IgD-negative memory B cell (primary cell): ENCODE measurements at places on chromosomes 2 and 18. TPM values are rescaled to one million over a fixed set of nuclear protein-coding genes. Genes with fewer than 3 reads are reported as not detected.

Gene VAMP8
- 240 TPM for polyA plus RNA-seq

Gene REG1B
- polyA plus RNA-seq: not detected

Gene TUBB8B
- polyA plus RNA-seq: 0.38 TPM

Gene MYO5B
- polyA plus RNA-seq: 1.2 TPM

Gene ZEB2
- 51.5 TPM for polyA plus RNA-seq

Gene NOSTRIN
- polyA plus RNA-seq: not detected

Gene REG3G
- not detected for polyA plus RNA-seq

Gene UGT1A3
- not detected for polyA plus RNA-seq

Gene CSRNP3
- not detected for polyA plus RNA-seq

Gene TGIF1
- 38.7 TPM for polyA plus RNA-seq

Gene CXCR2
- polyA plus RNA-seq: 0.40 TPM

Gene IL1F10
- not detected for polyA plus RNA-seq

Gene ANKRD30B
- not detected for polyA plus RNA-seq

Gene TNFAIP6
- not detected for polyA plus RNA-seq
